ENCODE measurements at places on chromosomes 16 and 17.

DNA sequence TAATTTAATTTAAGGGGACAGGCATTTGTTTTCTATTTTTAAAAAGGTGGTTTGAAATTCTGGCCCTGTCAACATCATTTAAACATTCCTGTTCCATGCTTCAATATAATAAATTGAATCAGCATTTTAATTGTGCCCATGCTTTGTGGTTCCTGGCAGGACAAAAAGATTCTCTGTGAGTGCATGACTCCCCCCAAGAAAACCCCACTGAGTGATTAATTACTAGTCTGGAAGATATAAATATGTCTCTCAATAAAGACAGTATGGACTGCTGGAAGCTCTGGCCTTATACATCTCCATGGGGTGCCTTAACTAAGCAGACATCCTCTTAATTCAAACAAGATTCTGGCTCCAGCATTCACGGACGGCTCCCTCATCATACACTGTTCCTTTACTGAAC, 95.0 kb upstream of the PSMD7 start:
- DNase-seq, result no peak

GRCh38 chr17:81566461-81567126, 14.4 kb upstream of the FAAP100 start:
- DNase-seq, result no peak

DNA sequence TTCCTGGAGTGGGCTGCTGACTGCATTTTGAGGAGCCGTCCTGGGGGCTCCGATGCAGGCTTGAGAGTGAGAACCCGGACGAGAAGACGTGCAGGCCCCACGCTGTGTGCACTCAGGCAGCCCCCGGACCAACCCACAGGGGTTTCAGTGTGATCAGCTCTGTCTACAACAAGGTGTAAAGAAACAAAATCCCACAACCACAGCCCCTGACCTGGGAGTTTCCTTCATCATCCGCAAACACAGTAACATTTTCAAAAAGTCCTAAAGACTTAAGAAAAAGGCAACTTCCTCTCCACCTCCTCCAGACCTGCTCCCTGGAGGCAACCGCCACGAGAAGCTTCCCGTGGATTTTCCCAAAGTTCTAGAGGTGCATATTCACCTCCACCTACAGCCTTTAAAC, 15.4 kb upstream of the MEAK7 start:
- no peak for DNase-seq

GRCh38 chr17:8005967-8006730, 3.7 kb downstream of the GUCY2D start:
- DNase-seq, result no peak

- no peak for DNase-seq
Measured at GRCh38 chr17:56679115-56679776, 85.7 kb downstream of the NOG start.

GRCh38 chr16:1630450-1631213, 18.5 kb downstream of the CRAMP1 start:
- no peak for DNase-seq

GRCh38 chr17:33623841-33624240, 330.7 kb upstream of the ASIC2 start:
- DNase-seq, result no peak

GRCh38 chr16:77967054-77967904, 55.1 kb upstream of the CLEC3A start:
- no peak for DNase-seq

DNA sequence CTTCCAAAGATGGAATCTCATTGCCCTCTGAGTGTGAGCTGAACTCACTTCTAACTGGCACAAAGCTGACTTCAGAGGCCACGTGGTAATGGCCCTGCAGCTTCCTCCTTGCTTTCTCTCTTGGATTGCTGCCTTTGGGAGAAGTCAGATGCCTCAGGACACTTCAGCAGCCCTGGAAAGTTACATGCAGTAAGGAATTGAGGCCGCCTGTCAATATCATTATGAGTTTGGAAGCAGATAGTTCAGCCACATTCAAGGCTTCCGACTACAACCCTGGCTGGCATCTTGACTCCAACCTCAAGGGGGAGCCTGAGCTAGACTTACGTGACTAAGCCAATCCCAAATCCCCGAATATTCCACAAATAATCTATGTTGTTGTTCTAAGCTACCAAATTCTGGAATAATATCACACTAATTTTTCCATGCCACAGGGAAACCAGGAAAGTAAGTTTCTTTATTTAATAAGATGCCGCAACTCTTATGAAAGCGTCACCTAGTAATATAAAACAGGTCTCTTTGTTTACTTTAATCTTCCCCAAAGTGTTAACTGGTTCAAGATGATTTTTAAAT, 13.6 kb downstream of the CEP20 start:
- no peak for DNase-seq

DNA sequence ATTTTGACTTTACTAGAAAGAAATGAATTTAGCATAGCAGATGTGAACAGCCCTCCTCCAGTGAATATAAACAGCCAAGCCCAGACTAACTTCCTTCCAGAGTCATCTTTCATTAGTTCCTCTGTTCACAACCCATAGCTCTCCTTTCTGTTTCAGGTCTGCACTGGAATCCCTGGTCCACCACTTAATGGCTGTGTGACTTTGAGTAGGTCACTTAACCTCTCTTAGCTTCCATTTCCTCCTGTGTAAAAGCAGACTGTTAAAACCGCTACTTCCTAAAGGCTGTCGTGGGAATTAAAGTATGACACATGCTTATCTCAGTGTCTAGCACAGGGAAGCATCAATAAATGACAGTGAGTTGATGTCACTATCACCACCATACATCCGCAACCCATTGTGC, 7.5 kb downstream of the SLC6A4 start:
- no peak for DNase-seq

- DNase-seq, result no peak
Measured at GRCh38 chr17:31568121-31568520, 176.6 kb downstream of the RAB11FIP4 start.

DNA sequence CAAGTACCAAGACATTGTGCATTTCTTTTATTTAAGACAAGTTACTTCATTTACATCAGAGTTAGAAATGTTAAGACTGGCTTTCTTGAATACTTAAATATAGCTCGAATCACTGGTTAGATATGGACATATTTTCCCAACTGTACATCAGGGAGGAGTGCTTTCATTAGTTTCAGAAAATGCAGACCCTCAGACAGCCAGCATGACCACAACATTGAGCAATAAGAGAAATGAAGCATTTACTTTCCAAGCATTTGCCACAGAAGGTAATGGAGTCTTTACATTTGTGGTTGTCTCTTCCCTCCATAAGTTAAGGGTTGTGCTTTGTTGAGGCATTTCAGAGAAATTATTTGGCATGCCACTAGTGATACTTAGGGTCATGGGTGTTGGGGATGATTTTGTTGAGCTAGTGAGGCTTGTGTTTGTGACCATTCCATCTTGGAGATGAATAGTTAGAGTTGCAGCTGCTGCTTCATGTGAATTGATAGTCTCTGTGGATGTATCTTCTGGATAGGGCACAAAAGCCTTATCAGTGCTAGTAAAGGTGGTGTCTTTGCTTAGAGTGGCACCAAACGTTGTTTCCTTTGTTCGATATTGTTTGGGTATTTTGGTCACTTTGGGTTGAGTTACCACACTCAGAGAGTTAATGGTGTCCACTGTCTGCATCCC, 2.1 kb downstream of the OMG start:
- DNase-seq, result no peak

GRCh38 chr16:1340730-1341494, 7.5 kb downstream of the BAIAP3 start:
- DNase-seq, result no peak

Measured in effector memory CD8-positive, alpha-beta T cell (primary cell).